ENCODE measurements at places on chromosomes 2 and 18.

DNA sequence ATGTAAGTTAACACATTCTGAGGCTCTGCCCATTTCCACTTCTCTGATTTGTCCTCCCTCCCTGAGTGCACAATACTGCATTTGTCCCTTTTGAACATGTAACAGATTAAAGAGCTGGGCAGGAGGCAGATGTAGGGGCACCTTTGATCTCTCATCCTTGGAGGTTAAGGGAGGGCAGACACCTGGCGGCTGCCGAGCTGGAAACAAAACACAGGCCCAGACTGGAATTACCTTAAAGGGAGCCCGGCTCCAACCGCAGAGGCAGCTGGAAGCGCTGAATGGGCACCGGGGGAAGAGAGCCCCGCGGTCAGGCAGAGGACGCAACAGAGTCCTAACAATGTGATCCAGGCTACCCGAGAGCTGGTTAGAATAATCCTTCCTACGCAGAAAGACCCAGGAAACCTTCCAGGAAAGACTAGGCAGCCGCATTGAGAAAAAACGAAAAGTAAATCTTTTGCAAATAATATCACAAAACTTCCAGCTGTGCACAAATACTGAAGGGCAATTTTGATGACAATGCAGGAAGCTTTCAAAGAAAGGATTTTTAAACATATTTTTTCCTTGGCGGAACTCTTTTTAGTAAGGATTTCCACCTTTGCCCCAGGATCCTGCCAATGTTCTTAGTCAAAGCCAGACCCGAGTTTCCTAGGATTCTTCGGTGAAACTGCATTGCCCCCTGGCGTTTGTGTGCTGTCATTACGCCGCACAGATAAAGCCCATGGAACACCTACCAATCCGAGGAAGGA, 216.0 kb downstream of the TGIF1 start:
- DNase-seq = peak; percentile 91

GRCh38 chr18:12041561-12041960, 52.1 kb upstream of the ANKRD62 start:
- peak; percentile 31 for DNase-seq

DNA sequence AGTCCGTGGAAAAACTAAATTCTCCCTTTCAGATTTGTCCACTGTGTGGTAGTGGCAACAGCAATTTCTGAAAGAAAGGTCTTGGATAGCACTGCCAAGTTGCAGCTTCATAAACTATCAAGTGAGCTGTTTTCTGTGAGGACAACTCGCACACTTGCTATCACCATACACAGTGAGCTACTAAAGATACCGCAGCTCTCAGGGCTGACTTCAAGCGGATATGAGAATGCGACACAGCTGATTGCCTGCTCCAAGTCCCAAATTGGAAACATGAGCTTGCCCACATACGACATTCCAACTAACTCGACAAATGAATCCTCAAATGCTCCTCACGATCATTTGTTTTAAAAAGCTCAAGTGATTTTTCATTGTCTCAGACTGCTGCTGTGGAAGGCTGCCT, 46.2 kb downstream of the E2F6 start:
- DNase-seq = no peak

GRCh38 chr2:144358979-144359541, 160.9 kb downstream of the ZEB2 start:
- no peak for DNase-seq

GRCh38 chr2:210884227-210884626, 327.8 kb downstream of the CPS1 start:
- DNase-seq = no peak

- no peak for DNase-seq
Measured at GRCh38 chr2:33241072-33241471, 235.4 kb upstream of the RASGRP3 start.

DNA sequence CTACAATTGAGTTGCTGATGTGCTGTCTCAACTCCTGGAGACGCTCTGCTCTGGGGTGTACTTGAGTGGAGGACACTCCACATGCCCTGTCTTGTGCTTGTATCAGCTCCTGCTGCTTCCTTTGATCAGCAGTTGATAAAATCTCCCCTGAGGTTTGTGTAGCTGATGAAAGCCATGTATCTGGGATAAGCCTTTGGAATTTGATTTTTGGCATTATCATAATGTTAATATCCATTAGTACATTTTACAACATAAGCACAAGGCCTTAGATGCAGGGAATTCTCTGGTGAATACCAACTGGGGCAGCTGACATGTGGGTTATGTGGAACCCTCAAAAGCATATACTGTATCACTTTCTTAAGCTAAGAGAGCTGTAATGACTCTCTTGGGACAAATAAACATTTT, 222.7 kb upstream of the ITGA4 start:
- DNase-seq = no peak

DNA sequence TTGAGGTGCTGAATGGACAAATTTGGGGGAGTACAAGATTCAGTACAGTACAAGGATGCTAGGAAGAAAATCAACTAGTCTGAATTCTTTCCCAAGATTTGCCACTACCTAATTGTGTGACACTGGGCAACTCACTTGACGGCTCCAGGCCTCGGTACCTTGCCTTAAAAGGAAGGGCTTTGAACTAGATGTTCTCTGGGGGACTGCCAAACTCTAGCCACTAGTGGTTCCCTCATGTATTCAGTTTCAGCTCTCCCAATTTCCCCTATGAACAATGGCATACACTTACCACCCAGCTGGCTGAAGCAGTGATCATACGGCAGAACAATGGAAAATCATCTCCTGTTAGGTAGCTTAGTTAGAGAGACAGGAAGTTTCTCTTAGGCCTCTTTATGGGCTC, 73.4 kb downstream of the VWC2L start:
- no peak for DNase-seq

DNA sequence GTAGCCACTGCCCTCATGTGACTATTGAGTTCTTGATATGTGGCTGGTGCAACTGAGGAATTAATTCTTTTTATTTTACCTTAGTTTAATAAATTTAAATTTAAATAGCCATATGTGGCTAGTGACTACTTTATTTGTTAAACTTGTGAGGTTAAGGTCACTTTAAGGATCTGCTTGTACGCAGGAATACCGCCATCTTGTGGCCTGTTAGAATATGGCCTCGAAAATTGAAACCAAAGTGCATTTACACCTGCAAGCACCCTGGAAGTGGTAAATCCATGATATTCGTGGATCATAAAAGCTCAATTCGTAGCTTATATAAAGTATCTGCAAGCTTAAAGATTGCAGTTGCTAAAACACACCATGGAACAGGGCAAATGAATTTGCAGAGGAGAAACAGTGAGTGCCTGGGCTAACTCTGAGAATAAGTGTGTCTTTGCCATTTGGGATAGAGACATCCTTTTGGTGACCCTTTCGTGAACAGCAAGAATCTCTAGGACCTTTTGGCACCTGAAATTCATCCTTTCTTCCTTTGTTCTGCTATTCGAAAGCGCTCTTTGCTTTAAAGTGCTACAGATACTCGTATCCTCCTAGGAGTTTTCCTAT, 59.9 kb upstream of the REG3A start:
- peak; percentile 41 for DNase-seq

DNA sequence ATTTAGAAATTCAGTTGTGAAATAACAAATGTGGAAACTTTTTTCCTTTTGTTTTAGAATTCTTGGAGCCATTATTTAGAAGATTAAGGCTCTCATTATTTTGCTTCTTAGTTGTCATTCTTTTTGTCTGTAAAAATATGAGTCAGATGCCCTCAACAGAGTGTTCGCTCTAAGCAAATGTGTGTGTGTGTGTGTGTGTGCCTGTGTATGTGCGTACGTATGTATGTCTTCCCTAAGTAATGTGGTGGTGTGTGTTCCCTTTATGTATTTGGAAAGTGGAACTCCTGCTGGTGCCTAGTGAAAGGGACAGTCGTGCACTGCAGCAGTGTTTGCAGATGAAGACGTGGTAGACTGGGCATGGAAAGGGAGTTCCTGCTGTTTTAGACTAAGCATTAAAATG, 27.5 kb downstream of the ZNF407 start:
- no peak for DNase-seq

- DNase-seq = no peak
Measured at GRCh38 chr2:113977060-113977659, 87.3 kb downstream of the ACTR3 start.

- peak; percentile 19 for DNase-seq
Measured at GRCh38 chr2:165804719-165805118, 10.7 kb upstream of the GALNT3 start.

DNA sequence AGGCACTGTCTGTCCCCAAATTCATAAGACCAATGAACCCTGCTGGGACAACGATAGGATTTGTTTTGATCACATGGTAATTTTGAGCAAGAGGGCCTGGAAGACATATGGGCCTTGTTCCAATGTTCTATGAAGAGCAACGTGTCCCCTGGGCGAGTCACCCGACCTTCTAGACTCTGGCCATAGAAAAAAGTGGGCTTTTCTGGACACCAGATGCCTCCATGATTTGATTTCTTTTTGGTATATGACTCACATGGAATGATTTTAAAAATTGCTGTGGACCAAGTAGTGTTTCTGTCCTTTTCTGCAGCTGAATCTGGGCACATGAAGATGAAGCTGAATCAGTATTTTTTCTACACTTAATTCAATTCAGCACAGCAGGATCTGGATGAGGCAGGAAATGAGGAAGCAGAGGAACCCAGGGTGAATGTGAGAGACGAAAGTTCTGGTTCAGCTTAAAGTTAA, 104.9 kb downstream of the CDC42EP3 start:
- DNase-seq = no peak

DNA sequence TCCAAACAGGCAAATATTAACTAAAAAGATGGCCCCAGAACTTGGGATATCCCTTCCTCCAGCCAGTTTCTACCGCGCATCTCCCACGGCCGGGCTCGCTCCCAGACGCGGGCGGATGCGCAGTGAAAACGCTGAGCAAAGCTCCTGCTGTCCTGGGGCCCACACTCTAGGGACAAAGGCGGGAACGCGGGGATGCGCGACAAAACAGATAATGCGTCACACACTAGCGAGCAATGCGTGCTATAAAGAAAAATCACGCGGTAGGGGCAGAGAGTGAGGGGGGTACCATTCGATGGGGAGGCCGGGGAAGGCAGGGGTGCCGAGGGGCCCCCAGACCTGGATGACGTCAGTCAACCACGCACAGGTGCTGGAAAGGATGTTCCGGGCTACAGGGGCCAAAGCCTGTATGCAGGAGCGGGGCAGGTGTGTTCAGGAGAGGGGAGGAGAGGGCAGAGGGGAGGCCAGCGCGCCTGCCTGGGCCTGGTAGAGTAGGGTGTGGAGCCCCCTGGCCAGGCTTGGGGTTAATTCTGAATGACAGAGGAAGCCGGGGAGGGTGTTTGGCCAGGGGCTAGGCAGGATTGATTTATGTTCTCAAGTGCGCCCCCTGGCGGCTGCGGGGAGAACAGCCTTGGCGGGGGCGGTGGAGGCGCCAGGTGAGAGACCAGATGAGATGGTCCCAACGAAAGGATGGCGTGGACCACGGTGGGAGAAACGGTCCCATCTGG, 14.9 kb upstream of the ITM2C start:
- peak; percentile 54 for DNase-seq

GRCh38 chr2:9221223-9221622, 14.6 kb downstream of the ASAP2 start:
- no peak for DNase-seq

DNA sequence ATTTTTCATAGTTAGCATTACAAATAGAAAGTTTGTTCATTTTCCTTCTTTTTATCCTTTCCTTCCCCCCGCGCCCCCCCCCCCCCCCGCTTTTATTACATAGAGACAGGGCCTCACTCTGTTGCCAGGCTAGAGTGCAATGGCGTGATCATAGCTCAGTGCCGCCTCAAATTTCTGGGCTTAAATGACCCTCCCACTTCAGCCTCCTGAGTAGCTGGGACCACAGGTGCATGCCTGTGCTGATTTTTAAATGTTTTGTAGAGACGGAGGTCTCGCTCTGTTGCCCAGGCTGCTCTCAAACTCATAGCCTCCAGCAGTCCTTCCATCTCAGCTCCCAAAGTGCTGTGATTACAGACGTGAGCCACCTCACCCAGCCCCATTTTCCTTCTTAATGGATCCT, 91.2 kb upstream of the ALPP start:
- no peak for DNase-seq

- DNase-seq = no peak
Measured at GRCh38 chr2:49832555-49832954, 678.2 kb upstream of the FSHR start.

DNA sequence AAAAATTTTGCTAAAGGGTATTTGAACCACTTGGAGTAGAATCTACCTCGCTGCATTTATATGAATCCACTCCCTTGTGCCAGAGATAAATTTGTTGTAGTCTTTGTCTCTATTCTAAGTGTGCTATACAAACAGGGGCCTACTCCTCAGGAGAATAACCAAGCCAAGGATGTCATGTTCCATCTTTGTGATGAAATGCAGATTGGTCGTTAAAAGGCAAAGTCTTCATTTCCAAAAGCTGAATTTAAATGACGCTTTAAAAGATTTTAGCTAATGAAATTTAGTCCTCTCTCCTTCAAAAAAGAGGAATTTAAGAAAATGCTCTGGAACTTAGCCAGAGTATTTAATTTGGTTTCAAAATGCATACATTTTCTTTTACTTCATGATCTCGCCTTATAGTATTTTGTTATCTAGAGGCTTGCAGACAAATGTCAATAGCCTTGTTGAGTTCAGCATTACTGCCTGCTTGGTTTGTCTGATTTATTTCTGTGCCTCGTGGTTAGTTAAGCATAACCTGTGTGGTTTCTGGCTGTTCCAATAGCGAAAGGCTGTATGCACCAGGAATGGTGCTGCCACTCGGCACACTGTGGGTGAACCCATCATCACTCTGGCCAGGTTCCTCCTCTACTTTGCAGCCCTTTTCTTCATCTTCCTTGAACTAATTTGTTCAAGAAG, 417.6 kb downstream of the ZNF521 start:
- no peak for DNase-seq

DNA sequence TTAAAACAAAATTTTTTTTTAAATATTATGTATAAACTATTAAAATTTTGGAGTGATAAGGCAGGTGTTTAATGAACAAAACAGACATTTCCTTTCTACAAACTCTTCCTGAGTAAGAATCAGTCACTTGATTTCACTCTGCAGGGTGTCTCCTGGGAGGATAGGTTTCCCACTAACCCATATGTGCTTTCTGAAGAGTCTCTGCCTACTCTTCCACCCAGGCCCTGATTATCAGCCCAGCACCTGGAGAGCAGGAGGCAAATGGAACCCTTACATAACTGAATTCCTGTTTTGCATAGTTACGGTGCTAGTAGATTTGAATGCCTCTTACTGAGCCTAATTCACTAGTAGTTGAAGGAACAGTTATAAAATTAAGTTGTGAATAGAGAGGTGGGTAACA, 1718.6 kb downstream of the SUCLG1 start:
- DNase-seq = no peak

GRCh38 chr2:171287611-171288010, 126.9 kb upstream of the TLK1 start:
- DNase-seq = no peak
